Cortex of kidney (tissue), 1 donor: ENCODE measurements at places on chromosomes 4 and X.

- no peak for DNase-seq
These were observed 39.0 kb downstream of the PLAC8 start for GRCh38 chr4:83075311-83076095.

- no peak for DNase-seq
These were observed at the start of gene GBA3 for GRCh38 chr4:22692736-22693135. Gene GBA3 (plus strand): TSS chr4:22692937.

DNA sequence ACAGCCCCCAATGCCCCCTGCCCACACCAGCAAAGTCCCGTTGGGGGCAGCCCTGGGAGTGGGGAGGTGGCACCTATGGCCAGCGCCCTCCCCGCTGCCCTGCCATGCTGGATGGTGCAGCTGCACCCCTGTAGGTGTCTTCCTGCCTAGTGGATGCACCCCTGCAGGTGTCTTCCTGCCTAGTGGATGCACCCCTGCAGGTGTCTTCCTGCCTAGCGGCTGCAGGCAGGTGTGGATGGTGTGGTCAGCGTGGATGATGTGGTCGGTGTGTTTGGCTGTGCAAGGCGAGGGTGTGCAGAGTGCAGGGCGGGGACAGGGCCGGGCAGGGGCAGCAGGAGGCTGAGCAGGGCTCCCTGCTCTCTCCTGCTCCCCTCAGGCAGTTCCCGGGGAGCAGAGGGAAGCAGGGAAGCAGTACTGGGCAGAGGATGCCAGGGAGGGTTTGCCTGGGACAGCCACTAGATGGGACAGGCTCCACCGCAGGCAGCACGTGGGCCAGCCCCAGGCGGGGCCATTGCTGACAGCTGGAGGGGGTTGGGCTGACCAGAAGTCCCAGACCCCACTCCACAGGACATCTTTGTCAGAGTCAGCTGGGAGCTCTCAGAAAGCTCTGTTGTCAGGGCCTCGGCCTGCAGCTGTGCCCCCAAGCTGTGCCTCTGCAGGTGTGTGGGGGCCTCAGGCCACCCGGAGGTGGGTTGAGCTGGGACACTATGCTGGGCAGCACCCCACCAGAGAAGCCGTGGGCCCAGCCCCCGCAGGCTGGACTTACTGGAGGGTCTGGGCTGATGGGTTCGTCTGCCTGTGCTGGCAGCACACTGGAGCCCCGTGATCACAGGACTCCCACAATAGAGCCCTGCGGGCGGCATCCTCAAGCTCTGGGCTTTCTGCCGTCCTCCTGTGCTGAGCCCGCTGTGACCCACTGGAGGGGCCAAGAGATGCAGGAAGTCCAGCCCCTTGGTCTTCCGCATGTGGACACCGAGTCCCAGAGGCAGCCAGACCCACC is 23.7 kb downstream of the DOK7 start:
- DNase-seq = no peak

DNA sequence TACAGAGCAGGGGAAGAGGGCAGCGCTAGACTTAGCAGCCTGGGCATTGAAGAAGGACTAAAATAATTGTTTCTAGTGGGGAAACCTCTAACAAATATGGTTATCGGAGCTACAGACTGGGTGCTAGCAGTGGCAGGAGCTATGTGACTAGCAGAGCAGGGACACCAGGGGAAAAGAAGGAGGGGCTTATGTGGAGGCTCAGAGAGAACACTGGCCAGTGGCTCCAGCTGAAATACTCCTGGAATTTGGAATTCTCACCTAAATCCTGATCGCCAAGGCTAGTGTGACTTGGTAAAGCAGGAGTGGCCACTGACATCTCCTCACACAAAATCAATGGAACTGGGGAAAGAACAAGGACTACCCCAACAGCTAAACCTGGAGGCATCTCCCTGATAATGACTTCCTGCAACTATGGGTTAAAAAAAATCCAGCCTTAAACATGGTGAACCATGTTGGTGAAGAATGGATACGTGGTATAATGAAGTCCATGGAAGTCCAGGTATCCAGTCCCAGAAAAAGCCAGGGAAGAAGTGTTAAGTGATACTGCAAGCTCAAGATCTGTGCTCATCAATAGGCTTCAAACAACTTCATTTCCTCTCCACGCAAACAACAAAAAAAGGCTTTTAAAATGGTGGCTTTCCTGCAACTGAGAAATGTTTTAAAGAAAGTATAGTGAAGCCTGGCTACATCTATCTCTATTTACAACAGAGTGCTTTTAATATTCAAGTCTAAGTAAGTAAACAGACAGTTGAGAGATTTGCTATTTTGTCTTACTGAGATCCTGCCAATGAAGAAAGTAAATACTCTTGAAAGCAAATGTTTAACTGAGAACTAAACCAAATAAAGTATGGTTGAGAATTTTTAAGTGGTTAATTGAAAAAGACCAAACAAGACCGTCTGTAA is 1.8 kb downstream of the TAPT1 start:
- DNase-seq = no peak

DNA sequence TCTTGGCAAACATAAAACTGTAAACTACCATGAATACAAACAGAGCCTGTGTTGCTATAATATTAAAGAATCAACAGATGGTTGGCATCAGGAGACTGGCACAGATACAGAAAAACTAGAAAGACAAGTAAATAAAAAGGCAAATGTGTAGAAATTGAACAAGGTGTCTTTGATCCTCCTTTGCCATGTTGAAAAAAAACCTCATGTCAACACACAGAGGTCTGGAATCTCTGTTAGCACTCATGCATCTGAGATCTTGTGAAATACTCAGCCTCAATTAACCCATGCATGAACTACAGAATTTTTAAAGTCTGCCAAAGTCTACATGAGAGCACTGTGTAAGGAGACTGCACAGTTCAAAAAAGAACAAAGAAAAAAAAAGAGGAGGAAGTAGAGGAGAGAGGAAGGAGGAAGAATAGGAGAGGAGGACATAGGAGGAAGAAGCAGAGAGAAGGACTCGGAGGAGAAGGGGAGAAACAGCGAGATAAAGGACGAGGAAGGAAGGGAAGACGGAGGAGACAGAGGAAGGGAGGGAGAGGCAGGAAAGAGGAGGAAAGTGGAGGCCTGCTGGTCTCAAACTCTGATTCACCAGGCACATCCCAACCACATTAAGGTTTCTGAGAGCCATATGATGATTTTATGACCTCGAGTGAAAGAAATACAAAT is 52.8 kb downstream of the PRDM5 start:
- DNase-seq = no peak

GRCh38 chrX:42536286-42536685 is 241.7 kb downstream of the PPP1R2C start:
- no peak for DNase-seq

DNA sequence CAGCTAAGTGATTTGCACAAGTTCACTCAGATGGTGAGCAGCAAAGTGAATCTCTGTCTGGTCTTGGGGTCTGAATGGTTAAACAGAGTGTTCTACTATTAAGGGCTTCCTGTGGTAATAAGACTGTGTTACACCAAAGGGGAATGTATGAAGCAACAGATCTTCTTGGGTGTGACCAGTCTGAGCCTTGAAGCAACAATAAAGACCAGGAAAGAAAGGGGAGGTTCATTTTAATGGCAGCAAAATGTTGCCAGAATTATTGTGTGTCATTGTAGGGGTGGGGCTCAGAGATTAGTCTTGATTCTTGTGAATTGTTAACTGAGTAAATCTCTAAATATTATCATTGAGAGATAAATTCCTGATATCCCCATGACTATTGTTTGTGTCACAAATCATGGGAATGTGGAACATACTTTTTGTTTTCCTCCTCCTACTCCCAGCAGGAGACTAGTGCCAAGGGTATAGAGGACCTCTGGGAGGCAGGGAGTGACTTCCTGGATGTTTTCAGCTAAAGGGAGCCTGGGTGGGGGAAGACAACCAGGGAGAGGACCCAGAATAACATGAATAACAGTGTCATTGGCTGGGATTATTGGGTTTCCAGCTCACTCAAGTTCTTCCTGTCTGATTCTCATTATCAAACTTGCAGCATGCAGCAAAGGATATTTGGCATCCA is 141.4 kb upstream of the PAK3 start:
- no peak for DNase-seq

GRCh38 chrX:39852491-39852890 is 245.3 kb downstream of the BCOR start:
- DNase-seq = no peak

DNA sequence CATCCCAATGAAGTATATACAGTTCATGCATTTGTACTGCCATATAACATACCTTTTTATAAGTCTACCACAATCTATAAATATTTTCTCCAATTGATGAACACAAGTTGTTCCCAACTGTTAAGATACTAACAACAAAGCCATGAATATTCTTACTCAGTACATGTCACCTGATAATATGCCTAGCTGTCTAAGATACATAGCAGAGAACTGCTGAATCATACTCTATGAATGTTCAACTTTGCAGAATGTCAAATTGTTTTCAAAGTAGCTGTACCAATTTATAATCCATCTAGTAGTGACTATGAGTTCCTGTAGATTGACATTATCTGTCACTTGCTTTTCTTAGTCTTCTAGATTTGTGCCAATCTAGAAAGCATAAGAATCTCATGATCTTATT is 84.9 kb downstream of the RAB28 start:
- DNase-seq = no peak

- DNase-seq = no peak
These were observed 105.0 kb downstream of the TBL1X start for GRCh38 chrX:9569876-9570301.

DNA sequence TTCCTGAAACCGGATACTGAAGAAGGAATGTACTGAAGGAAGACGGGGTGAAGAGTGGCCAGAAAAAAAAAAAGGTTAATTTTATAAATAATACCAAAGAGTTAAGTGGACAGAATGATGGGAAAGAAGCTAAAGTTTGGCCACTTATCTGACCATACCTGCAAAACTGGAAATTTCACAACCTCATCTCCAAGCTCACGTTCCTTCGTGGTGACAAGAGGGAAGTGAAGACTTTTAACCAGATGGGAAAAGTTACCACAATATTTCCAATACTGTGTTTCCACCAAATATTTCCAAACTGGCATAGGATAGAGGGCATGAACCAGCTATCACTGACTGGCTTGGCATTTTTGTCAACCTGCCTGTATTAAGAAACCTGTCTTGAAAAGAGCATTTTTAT is 56.4 kb downstream of the MAML3 start:
- DNase-seq = no peak

GRCh38 chr4:157706155-157706554 is 466.7 kb downstream of the GASK1B start:
- no peak for DNase-seq

DNA sequence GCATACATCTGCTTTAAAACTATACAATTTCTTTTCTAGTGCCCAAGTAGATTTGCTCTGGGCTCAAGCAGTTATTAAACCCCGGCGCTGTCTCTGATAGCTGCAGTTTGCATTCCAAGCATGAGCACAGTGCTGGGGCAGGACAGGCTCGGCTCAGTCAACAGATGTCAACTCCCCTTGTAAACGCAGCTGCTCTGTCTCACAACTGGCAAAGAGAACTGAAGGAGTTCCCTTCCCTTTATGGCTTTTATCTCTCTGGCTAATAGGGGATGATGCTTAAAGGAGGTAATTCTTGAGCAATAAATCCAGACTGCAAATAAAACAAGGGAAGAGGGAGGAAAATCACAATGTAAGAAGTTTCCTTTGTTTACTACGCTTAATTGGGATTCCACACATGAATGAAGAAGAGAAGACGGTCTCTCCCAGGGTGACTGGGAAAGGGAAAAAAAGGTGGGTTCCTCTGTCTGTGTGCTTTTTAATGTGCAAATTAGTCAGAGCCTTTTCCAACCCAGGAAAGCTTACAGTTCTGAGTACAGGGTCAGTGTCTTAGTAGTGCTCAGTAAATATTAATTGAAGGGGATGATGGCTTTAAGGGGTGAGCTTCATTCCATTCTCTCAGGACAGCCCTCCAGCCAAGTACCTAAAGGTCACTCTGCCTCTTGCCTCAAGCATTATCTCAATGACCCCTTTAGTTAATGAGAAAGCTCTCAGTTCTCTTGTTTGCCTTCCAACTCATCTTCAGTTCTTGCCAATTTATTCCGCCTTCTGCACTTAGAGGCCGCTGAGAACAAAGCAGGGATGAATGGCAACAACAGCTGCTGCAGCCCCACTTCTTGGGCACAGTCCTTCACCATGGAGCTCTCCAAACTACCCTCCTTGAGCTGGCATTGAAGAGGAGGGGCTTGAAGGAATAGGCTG is 155.7 kb upstream of the JADE1 start:
- DNase-seq = no peak

GRCh38 chr4:56215141-56215783 is 172.0 kb downstream of the AASDH start:
- no peak for DNase-seq

- DNase-seq = no peak
These were observed 60.2 kb downstream of the SLC9A7 start for GRCh38 chrX:46698691-46699090.

DNA sequence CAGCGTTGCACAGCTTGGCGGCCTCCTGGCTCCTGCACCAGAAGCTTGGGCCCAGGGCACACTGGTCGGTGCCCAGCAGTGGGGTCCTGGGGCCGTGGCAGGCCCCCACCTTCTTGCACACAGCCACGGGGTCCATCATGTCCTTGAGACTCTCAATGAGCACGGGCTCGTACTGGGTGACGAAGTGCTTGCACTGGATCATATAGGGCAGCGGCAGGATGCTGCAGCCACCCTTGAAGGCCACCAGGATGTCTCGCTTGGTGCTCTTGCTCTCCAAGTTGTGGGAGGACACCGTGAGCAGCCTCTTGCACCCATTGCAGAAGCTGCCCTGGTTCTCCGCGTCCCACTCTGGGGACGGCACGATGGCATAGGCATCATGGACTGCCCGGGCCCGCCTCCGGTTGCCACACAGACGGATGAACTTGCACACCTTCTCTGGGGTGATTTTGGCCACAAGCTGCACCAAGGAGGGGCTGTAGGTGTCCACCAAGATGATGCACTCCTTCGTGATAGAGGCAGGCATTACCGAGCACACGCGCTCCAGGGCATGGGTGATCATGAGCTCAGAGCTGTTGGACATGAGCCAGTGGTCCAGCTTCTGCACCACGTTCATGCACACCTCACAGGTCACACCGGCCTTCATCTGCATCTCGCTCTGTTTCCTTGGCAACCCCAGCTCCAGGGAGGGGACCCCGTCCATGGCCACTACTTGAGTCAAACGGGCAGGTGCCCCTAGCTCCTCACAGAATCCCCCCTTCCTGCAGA is 1.2 kb downstream of the PSAPL1 start:
- DNase-seq = no peak
